ENCODE measurements at places on chromosomes 5 and 9.
A peak's percentile ranks its signal among the peaks of the same experiment; 100 is the strongest.

GRCh38 chr5:165627548-165628170 is 2122.2 kb downstream of the MAT2B start:
- DNase-seq, result no peak

GRCh38 chr5:113572716-113573115 is 59.2 kb downstream of the YTHDC2 start:
- no peak for DNase-seq

GRCh38 chr5:40405996-40406740 is 273.5 kb upstream of the PTGER4 start:
- peak; percentile 22 for DNase-seq

- no peak for DNase-seq
Measured at GRCh38 chr9:134356496-134357470, 30.5 kb downstream of the RXRA start.

All from GM06990 (cell line).